ENCODE measurements at places on chromosomes 2 and 18.

- no peak for DNase-seq
Measured at GRCh38 chr2:9167718-9168657, 38.6 kb upstream of the ASAP2 start.

GRCh38 chr2:157592948-157593347 lies 35.7 kb downstream of the ACVR1C start:
- DNase-seq: no peak

DNA sequence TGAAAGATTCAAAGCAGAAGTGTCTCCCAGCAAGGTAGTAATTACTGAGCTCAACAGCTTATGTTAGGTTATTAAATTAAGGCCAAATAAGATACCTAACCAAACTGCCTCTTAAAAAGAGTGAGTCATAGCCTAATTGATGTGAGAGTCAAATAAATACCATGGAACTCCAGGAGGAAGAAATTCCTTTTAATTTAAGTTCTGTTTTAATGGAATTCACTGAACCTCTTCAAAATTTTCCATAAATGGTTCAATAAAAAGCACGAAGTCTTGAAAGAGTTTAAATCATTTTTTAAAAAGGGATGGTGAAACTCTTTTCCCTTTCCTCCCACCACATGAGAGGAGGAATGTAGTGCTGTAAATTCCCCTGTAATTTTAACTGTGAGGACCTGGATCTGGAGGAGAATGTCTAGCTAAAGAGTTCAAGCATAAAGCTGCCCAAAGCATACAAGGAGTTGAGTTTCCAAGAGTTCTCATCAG lies 180.8 kb upstream of the MMADHC start:
- no peak for DNase-seq

DNA sequence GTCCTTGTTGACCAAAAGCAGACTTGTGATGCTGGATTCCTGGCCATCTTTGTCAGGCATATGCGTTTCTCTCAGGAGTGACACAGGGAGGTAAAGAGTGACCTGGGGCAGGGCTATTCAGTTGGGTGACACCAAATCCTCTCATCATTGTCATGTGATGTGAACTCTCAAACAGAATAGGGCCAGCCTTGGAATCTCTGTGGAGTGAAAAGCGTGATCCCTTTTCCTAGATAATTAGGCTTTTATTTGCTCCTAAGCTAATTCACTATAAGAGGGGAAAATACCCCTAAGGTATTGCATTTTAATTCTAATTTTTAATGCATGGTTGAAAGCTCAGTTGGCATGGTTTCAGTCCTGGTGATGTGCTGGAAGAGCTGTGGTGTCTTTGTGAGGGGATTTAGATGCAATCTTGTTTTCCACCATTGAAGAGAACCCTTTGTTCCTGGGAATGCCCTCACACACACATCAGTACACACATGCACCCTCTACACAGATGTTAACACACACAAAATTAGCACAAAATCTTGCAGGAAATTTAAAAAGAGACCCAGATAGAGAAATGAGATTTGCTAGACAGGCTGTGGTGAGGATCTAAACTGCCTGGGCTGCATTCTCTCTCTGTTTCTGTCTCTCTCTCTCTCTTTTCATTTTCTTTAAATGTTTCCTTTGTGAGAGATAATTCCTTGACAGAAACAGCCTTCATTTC lies 349.9 kb downstream of the TSN start:
- DNase-seq: no peak

GRCh38 chr2:11031876-11032275 lies 120.1 kb downstream of the KCNF1 start:
- DNase-seq: no peak

DNA sequence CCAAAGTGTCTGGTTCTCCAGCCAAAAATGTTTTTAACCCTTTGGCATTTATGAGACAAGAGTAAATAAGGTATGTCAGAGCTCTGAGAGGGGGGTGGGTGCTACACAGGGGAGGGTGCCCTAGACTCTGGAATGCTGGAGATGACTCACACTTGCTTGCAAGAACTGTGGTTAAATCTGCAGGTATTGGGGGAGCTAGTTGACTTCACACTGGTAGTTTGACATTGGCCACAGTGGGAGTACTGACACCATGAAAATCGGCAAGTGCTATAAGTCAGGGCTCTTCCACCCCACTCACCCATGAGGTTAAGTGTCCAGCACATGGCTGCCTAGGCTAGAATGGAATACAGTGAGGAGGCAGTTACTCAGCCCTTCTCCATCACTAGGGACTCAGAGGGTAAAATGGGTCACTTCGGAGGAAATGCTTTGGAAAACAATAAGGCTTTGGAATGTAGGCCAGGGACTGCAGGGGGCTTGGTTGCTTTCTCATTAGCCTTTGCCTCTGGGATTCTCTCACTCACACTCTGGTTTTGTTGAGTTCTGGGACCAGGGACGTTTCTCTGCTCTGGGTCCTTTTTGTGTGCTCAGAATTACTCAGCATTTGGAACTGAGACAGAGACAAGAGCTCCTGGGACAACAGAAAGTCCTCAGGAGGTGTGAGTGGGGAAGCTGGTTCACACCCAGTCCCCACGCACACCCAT lies 91.6 kb downstream of the ACKR3 start:
- DNase-seq: no peak

DNA sequence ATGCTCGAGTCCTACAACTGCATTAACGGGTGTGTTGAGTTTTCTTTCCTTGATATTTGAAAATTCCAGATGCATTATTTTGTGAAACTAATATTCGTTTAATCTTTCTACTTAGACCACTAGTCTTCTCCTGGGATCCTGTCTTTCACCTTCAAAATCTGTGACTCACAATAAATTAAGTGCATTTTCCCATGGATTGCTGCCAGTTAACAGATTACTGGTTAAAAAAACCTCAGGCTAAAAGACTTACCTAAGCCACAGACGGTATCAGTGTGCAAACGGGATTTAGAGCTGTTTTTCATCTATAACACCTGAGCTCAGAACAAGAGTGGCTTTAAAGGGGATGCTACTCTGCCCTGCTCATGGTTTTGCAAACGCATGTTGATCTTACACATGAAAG lies 10.2 kb downstream of the FECH start:
- DNase-seq: no peak

Data from stimulated activated CD4-positive, alpha-beta T cell treated with anti-CD3 and anti-CD28 coated beads, Interleukin-1b, Interleukin-23, amount 100 ng/mL, for 1 hour (primary cell).